ENCODE measurements at places on chromosomes 16 and 17.

- DNase-seq, result no peak
Measured at GRCh38 chr16:68283346-68283745, 19.0 kb downstream of the SLC7A6 start.

GRCh38 chr16:53089434-53090285, 34.9 kb downstream of the CHD9 start:
- DNase-seq, result no peak

- peak; percentile 3 for DNase-seq
Measured at GRCh38 chr17:74089869-74090464, 113.5 kb upstream of the RPL38 start.

DNA sequence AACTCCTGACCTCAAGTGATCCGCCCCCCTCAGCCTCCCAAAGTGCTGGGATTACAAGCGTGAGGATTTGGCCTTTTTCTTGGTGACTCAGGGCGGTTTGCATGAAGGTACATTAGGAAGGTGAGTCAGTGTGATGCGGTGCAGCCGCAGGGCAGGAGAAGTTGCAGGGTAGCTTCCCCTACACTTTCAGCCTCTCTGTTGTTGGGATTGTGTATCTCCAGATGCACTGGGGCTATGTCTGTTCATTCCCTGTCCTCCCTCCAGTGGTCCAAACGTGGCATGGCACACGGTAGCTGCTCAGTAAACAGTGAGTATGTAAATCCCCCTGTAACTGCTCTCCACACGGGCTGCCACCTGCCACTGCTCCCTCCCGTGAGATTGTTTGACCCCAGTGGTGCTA, 109.1 kb upstream of the CDC42EP4 start:
- peak; percentile 30 for DNase-seq

GRCh38 chr17:82948081-82948511, 108.3 kb upstream of the ZNF750 start:
- DNase-seq, result no peak
